COR-L47 (cell line): ENCODE measurements at places on chromosomes 7 and 10.
A peak's percentile ranks its signal among the peaks of the same experiment; 100 is the strongest.

DNA sequence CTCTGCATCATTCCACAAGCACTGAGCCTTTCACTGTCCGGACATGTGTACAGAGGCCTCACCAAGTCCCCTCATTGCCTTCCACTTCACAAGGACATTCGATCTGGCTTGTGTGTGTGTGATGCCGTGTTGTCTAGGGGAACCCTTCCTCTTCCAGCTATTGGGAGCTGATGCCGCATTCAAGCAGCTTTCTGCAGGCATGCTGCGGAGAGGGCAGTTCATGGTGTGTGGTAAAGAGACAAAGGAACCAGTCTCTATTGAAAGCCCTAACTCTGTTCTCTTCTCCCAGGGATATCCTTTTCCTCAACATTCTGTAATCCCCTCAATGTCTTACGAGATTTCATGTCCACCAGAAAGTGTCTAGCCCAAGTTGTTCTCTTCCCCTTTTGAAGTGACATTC is 141.6 kb downstream of the ALOX5 start:
- DNase-seq, result no peak

DNA sequence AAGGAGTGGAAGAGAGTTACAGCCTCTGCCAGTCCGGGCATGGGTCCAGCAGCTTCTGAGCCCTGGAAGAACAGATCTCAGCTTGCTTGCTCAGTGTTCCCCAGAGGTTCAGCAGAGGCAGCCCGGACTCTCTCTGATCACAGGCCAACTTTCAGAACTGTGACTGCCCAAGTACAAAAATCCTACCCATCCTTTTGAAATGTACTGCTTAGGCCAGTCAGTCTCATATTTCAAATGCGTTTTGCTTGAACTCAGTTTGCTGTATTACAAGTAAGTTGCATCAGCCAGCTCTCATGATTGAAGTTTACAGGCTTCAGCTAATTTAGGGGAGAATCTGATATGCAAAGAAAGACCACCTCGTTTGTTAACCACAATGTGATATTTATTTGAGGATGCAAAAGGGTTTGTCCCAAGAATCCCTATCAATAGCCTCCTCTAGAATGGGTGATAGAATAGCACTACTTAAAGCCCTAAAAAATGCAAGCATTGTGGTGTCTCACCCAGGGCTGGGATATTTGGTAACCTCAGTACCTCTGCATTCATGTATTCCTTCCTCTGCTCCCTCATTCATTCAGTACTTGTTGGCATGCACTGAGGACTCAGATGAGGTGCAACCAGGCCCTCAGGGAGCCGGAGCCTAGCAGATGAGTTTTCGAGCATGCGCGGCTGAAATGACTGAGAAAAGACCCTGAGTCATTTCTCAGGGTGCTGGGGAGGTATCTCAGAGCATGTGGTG is 7.0 kb downstream of the AIMP2 start:
- DNase-seq, result no peak

GRCh38 chr10:52900593-52900992 is 128.0 kb upstream of the MBL2 start:
- DNase-seq, result no peak

DNA sequence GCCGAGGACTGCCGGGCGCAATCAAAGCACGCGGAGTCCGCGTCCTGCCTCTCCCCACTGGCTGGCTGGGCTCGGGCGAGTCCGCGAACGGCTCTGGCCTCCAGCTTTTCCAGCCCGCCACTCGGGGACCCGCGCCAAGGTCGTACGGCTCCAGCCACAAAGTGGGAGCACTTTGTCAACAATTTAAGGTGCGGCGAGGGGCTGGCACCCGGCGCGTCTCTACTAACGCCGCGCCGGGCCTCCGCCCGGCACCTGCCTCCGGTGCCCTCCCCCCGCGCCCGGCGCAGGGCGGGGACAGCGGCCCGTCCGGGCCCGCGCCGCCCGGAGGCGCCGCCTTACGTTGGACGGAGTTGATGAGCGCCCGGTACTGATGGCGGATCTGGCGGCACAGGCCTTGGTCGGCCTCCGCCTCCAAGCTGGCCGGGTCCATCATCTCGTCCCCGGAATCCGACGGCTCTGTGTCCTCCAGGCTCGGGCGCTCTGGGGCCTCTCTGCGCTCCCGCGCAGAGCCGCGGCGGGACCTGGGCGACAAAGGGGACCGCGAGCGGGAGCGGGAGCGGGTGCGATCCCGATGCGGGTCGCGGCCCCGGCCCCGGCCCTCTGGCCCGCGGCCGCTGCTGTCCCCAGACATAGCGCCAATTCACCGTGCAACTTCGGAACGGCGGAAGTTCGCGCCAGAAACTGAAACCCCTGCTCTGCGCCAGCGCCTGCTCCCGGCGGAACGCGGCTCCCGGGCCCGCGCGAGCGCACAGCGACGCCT is at the start of gene NSMCE4A:
TSS of gene NSMCE4A (minus strand) at position 683 of the 760 bp plus-strand sequence. CDS start at position 631, 52 bp downstream.
- DNase-seq, result peak; percentile 49

DNA sequence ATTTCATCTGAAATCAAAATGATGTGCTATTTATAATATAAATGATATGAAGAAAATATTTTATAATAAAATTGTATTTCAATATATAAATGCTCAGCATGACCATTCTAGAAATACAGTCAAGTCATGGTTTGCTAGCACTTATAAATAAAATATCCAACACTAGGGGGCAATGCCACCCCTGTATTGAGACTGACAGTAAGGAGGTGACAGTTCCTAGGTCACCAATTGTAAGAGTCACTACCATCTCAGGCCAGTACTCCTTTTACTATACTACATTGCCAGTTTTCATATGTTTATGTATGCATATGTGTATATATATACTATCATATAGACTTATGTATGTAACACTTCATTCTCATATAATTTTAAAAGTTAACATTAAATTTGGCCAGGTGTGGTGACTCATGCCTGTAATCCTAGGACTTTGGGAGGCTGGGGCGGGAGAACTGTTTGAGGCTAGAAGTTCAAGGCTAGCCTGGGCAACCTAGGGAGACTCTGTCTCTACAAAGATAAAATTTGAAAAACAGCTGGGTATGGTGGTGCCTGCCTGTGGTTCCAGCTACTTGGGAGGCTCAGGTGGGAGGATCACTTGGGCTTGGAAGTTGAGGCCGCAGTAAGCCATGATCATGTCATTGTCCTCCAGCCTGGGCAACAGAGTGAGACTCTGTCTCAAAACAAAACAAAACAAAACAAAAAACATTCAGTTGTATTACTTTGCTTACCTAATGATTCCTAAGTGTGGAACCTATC is 2.4 kb upstream of the CNOT4 start:
- DNase-seq, result peak; percentile 56

DNA sequence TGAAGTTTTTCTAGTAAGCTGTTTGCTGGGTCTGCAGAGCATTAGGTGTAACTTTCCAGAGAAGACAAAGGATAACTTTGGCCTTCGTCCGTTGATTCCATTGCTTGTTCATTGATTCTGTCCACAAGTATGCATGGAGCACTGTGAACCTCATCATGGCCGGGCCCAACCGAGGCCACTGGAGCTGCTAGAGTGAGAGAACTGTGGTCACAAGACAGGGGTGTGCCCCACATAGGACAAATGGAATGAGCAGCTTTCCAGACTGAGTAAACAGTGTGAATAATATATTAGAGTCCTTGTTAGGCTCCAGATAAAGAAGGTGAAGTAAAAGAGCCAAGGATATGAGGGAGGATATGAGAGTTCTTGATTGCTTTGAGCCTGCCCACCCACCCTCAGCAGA is 24.9 kb downstream of the MBL2 start:
- DNase-seq, result no peak

- DNase-seq, result no peak
These were observed 126.1 kb downstream of the FAM204A start for GRCh38 chr10:118216020-118216419.

- no peak for DNase-seq
These were observed 213.2 kb downstream of the ZMYND11 start for GRCh38 chr10:348456-348855.

DNA sequence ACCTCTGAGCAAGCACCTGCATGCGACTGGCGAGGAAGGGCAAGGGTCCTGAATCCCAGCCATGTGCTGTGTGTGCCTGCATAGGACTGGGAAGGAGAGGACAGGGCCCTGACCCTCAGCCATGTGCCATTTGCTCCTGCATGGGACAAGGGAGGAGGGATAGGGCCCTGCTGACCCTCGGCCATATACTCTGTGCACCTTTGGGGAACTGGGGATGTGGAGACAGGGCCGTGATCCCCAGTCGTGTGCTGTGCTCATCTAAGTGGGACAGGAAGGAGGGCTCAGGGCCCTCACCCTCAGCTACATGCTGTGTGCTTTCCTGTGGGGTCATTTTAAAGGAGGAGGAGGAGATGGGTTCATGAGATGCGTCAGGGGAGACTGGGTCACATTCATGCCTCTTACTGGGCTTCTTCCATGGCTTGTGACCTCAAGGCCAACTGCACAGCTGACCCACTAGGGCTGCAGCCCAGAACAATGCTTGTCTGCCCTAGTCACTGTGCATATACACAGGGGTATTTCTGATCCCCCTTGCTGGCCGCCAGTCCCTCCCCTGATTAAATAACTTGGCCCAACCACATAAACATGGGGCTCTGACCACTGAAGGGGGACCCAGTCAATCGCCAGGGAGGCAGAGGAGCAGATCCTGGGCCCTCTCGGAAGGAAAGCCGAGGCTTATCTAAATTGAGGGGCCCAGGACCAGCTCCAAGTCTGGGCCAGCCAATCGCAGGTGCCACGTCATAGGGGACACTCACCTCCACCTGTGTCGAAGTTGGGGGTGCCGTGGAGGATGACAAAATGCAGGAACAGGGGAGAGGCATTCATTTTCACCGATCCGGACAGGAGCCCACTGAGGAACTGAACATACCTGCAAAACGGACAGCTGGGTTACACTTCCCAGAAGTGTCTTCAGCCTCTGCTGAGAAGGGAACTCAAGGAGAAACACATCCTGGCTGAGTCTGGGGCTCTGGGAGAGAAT is 167.3 kb downstream of the TNS3 start:
- DNase-seq, result no peak
